Dermis blood vessel endothelial cell (primary cell): ENCODE measurements at places on chromosomes 13 and 19. TPM values are rescaled to one million over a fixed set of nuclear protein-coding genes. Genes with fewer than 3 reads are reported as not detected.

KLK8 gene
- total RNA-seq = not detected in 2 replicates

CGB5 gene
- total RNA-seq = not detected in 2 replicates

EPSTI1 gene
- 2.0 and 4.2 TPM in 2 replicates for total RNA-seq

PEAK3 gene
- 0.17 and 0.19 TPM in 2 replicates for total RNA-seq

ACER1 gene
- not detected in 2 replicates for total RNA-seq

LGALS4 gene
- total RNA-seq = not detected in 2 replicates

FSD1 gene
- 7.0 and 11.0 TPM in 2 replicates for total RNA-seq

ZNF534 gene
- not detected in 2 replicates for total RNA-seq

CCNA1 gene
- total RNA-seq = 0.17 and 1.5 TPM in 2 replicates

SIGLEC12 gene
- not detected in 2 replicates for total RNA-seq

UBE2L5 gene
- 0.05 TPM in 1 of 2 replicates, not detected in the other for total RNA-seq

LENG8 gene
- total RNA-seq = 40.7 and 41.0 TPM in 2 replicates

RNF225 gene
- not detected in 2 replicates for total RNA-seq

ALOX5AP gene
- total RNA-seq = 0.14 and 0.34 TPM in 2 replicates

CRYL1 gene
- total RNA-seq = 26.9 and 48.5 TPM in 2 replicates

ZNF653 gene
- 5.1 and 12.4 TPM in 2 replicates for total RNA-seq

SHC2 gene
- 8.3 and 11.3 TPM in 2 replicates for total RNA-seq

ACP7 gene
- total RNA-seq = 0.19 TPM in 1 of 2 replicates, not detected in the other

FCER2 gene
- total RNA-seq = not detected in 2 replicates

CD22 gene
- total RNA-seq = 0.34 and 0.37 TPM in 2 replicates

HDGFL2 gene
- total RNA-seq = 49.7 and 65.1 TPM in 2 replicates

TPT1 gene
- 2,642 and 4,062 TPM in 2 replicates for total RNA-seq

RNF113B gene
- total RNA-seq = not detected in 2 replicates

SWSAP1 gene
- total RNA-seq = 0.79 and 0.85 TPM in 2 replicates
